ENCODE measurements at places on chromosomes 1 and 21.

DNA sequence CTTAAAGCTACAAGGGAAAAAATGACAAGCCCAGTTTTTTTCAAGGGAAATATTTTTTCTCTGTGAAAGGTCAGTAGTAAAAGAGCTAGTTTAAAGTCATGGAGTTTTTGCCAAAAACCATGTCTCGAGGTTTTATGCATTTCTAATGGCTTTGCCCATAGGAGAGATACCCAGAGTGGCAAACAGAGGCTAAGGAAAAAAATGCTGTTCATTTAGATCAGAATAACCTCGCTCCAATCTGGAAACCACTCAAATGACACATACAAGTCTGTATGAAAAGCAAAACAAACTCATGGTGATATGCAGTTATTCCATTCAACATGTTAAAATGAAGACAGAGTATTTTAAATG, 36.9 kb upstream of the EDEM3 start:
- no peak for ATAC-seq

GRCh38 chr1:36986241-36986985, 47.9 kb downstream of the GRIK3 start:
- no peak for ATAC-seq

- peak; percentile 64 for ATAC-seq
These were observed 64.3 kb upstream of the TRABD2B start for GRCh38 chr1:48061162-48062136.

- no peak for ATAC-seq
These were observed 154.2 kb downstream of the ASTN1 start for GRCh38 chr1:177010211-177010825.

DNA sequence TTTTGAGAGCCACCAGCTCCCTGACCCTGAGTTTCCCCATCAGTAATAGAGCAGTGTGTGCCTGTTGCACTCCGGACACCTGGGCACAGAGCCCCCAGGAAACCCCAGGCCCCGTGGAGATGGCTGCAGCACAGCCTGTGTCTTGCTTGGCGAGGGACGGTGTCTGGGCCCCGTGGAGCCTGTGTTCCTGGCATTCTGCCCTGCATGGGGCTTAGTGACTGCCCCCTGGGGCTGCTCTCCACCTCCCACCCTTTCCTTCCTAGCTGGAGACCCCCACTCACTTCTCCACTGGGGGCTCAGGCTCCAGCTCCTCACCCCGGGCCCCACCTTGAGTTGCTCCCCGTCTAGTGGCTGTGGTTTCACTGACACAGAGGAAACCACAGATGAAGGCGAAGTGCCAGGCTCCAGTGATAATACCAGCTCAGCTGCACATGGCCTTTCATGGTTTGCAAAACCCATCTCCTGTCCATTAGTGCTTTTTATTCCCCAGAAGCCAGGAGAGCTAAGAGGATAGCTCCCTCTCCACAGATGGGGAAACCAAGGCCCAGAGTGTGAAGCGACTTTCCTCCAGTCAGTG, 39.4 kb downstream of the DMRTB1 start:
- no peak for ATAC-seq

DNA sequence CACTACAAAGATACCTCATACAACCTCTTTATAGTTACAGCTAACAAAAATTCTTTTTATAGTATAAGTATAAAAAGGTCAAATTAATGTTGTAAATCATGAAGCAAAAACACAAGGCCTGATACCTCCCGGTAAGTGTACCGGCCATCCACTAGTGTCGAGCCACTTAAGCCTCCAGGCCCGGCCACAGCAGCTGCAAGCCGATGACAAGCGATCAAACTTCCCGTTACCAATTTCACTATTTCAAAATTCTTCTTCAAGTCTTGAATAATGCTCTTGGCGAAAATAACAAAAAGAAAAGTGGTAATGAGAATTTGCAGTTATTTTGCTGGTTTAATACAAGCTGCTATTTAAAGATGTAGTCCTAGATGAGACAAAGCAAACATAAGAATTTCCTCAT, 67.6 kb downstream of the USP24 start:
- ATAC-seq = no peak

DNA sequence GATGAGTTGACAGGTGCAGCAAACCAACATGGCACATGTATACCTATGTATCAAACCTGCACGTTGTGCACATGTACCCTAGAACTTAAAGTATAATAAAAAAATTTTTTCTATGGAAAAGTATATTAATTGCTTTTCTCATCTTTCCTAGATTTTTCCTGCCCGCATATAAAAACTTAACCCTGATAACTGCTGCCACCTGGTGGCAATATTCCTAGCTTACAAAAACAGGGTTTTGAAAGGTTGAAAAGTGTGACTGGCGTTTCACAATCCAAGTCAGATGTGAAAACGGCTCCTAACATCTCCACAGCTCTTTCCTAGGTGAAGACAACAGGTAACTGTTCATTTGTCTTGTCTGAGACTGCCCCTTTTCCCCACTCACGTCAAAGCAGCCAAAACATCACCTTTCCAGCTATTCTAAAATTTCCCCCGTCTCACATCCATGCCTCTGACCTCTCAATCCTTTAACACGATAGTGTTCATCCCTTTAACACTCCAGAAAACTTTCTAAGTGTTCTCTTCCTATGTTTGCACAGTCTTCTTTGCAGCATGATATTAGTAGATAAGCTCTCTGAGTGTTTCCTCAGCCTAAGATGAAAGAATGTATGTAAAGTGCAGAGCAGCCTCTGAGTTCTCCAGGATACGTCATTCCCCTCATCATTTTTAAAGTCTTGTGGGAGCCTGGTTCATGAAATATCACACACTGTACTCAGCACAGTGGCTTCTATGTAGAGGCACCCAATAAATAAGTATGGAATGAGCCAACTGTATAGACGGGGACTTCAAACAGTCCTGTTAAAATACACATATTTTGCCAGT, 27.5 kb downstream of the OVGP1 start:
- no peak for ATAC-seq

- ATAC-seq = no peak
These were observed 143.0 kb downstream of the DNM3 start for GRCh38 chr1:171984262-171984661.

- ATAC-seq = peak; percentile 62
These were observed 84.7 kb downstream of the RIPK4 start for GRCh38 chr21:41681939-41682718.

GRCh38 chr1:223802602-223803001, 43.1 kb downstream of the TP53BP2 start:
- no peak for ATAC-seq

- ATAC-seq = peak; percentile 66
These were observed 214.1 kb upstream of the USP24 start for GRCh38 chr1:55428944-55429931.

- no peak for ATAC-seq
These were observed 16.2 kb downstream of the OLIG2 start for GRCh38 chr21:33041981-33042380.

- ATAC-seq = no peak
These were observed 53.1 kb downstream of the RHBG start for GRCh38 chr1:156421939-156422601.

GRCh38 chr1:87007323-87007722, 92.9 kb downstream of the HS2ST1 start:
- no peak for ATAC-seq

- ATAC-seq = peak; percentile 60
These were observed 16.4 kb downstream of the TP73 start for GRCh38 chr1:3668585-3669300.

DNA sequence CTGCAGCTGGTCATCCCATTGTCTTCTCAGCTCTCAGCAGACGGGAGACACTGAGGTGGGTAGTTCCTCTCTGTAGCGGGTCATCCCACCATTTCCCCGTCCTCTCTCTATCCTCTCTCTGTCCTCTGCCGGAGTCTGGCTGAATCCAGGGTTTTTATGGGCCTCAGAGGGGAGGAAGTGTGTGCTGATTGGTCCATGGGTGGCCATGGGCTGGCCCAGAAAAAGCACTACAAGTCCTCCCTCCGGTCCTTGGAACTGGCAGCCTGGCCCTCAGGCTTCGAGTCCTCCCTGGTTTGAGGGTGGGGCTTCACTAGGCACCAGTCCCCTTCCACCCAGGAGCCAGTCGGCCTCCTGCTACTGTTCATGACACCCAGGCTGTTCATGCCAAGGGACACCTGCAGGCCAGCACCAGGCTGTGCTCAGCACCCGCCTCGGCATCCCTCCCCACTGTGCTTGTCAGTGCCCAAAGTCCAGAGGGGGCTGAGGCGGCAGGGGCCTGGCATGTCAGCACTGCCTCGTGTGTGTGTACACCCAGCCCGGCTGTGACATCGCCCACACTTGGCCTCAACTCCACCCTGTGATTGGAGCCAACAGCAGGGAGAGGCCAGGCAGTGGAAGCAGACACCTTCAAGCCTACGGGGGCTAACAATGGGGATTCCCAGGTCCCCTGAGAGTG, 23.0 kb upstream of the LRRC8C start:
- peak; percentile 12 for ATAC-seq

- peak; percentile 19 for ATAC-seq
These were observed 71.4 kb downstream of the MEGF6 start for GRCh38 chr1:3539707-3540425.

GRCh38 chr1:155202198-155202597, 5.5 kb downstream of the THBS3 start:
- no peak for ATAC-seq

DNA sequence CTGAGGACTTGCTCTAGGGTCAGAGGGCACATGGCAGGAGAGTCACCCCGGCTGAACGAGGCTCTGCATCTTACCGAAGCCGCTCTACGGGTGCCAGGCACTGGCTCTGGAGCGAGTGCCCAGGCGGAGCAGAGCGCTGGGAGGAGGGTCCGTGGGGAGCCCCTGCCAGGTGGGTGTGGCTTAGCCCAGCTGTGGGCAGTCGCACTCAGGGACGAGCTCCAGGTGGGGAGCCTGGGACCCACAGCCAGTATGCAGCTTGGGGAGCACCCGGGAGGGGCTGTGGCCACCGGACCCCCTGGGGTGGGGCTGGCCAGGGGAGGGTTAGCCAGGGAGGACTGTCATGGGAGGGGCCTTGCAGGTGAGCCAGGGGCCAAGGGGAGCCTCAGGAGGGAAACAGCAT, 3.8 kb downstream of the AGRN start:
- no peak for ATAC-seq

DNA sequence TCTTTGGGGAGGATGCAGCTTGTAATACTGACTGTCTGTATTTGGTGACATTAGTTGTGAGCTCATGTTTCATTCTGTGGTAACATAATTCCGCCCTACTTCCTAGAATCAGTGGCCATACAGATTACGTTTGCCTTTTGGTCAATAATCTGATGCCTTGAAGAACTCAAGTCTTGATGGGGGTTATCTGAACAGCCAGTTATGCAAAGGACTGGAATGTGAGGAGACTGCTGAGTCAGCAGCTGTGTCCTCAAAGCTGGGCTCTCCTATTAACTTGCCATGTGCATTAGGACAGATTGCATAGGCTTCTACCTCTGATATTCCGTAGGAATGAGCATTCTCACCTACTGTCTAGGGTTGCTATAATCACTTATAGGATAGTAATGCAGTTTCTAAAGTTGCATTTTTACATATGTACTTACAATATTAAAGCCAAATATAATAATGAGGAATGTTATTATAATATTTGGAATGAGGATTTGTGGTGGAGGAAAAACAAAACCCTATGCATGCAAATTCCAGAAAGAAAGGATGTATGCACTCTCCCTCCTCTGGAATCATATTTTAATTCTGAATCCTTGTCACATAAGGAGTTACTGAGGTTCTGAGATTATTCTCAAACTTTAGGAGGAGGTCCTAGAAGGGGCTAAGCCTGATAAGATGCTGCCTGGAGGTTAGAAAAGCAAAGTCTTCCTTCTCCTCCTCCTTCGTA, 116.0 kb downstream of the NOS1AP start:
- no peak for ATAC-seq

DNA sequence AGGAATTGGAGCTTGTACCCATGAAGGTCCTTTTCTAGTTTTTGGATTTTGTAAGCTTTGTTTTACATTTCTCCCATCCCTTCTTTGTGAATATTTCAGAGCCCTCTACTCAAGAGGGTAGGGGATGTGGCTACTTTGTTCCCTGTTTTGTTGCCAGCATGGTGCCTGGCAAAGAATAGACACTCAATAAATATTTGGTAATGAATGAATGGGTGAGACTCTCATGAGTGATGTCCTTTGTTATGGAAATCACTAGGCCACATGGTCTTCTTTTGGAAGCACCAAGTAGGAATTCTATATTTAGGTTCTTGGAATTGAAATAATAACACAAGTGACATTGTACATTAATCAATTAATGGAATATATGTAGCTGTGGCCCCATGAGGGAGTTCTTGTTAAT, 26.8 kb upstream of the ATP5PO start:
- ATAC-seq = no peak

DNA sequence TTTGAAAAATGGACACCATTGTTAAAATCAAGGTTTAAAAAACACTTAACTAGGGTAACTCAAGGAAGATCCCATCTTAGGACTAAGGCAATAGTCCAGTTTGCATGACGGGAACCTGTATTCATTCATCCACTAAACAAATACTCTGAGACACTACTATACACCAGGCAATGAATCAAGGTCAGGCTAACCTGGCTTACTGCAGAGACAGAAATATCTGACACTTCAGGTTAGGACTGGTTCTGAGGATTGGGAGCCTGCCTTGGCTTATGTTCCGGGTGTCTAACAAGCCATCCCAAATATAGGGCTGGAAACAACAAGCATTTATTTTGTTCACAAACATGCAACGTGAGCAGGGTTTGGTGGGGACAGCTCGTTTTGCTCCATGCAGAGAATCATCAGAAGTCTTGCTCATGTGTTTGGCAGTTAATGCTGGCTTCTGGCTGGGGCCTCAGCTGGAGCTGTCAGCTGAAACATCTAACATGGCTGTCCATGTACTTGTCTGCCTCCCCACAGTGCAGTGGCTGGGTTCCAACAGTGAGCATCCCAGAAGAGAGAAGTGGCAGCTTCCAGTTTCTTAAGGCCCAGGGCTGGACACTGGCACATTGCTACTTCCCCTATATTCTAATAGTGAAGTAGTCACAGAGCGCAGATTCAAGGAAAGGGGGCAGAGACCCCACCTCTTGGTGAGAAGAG, 37.0 kb upstream of the CAMK1G start:
- peak; percentile 88 for ATAC-seq

DNA sequence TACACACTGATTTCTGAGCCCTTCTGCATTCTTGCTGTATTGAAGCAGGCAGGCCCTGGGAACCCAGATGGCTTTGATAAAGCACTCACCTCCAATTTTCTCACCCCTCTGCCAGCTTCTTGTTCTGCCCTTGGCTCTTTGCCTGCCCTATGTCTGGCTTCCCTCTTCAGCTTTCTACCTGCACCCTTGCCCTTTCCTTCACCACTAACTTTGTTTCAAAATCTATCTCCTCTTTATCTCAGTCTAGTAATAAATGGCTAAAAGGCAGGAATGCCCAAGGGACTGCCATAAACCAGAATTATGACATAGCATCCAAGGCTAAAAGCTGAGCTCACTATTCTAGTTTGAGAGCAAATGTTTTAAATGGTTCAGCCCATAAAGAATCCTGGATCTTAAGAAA, 178.7 kb downstream of the TNR start:
- ATAC-seq = no peak

GRCh38 chr1:17258116-17258757, 9.3 kb downstream of the PADI3 start:
- ATAC-seq = peak; percentile 79
